ENCODE measurements at places on chromosomes 16 and 17.
A peak's percentile ranks its signal among the peaks of the same experiment; 100 is the strongest.

DNA sequence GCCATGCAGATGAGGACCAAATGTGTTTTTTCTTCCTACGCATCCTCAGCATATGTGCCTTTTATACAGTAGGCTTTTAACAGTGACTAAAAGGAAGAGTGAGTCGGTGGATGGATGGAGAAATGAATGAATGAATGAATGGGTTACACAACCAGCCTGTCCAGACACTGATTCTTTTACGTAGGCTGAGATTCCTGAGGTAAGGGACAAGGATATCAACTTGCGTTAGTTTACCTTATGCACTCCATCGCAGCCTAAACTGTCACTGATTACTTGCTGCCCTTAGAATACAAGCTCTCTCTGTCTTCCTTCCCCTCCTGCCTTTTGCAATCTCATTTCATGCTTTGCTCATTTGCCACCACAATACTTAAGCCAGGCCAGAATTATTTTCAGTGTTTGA lies 59.0 kb downstream of the RBFOX1 start:
- DNase-seq: no peak

GRCh38 chr17:2690165-2691068 lies 21.1 kb downstream of the CLUH start:
- DNase-seq: no peak

GRCh38 chr16:76276745-76277438 lies at the start of gene CNTNAP4:
Gene CNTNAP4 (plus strand): TSS chr16:76277401. CDS start chr16:76277663, 262 bp downstream.
- DNase-seq: no peak

- DNase-seq: peak; percentile 30
These were observed 18.2 kb upstream of the KRT20 start for GRCh38 chr17:40903129-40903847.

DNA sequence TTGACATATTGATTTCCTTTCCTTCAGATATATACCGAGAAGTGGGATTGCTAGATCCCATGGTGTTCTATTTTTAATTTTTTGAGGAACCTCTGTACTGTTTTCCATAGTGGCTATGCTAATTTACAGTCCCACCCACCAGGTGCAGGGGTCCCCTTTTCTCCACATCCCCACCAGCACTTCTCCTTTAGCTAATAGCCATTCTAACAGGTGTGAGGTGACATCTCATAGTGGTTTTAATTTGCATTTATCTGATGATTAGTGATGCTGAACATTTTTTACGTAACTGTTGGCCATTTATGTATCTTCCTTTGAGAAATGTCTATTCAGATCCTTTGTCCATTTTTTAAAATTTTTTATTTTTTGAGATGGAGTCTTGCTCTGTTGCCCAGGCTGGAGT lies 93.9 kb downstream of the SDR42E1 start:
- DNase-seq: no peak

- DNase-seq: no peak
These were observed 2.1 kb upstream of the ZG16B start for GRCh38 chr16:2827831-2828520.

- DNase-seq: no peak
These were observed 16.7 kb downstream of the IGFBP4 start for GRCh38 chr17:40459636-40460603.

DNA sequence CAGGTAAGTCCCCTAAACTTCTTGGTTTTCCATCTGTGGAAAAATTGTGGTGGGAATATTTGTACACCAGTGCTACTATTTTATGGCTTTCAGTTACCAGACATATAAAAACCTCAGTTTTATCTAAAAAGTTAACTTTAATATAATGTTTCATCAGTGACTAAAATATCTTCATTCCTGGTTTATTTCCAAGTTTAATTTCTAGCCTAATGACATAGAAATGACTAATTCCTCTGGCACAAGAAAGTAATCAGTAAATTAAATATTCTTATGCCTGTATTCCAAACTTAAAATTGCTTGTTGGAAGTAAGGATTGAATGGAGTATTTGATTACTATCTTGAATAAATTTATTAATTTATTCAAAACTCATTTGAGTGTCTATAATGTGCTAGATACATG lies 757.0 kb downstream of the CDH11 start:
- DNase-seq: no peak

GRCh38 chr16:67967183-67967957 lies 1.1 kb downstream of the SLC12A4 start:
- no peak for DNase-seq

DNA sequence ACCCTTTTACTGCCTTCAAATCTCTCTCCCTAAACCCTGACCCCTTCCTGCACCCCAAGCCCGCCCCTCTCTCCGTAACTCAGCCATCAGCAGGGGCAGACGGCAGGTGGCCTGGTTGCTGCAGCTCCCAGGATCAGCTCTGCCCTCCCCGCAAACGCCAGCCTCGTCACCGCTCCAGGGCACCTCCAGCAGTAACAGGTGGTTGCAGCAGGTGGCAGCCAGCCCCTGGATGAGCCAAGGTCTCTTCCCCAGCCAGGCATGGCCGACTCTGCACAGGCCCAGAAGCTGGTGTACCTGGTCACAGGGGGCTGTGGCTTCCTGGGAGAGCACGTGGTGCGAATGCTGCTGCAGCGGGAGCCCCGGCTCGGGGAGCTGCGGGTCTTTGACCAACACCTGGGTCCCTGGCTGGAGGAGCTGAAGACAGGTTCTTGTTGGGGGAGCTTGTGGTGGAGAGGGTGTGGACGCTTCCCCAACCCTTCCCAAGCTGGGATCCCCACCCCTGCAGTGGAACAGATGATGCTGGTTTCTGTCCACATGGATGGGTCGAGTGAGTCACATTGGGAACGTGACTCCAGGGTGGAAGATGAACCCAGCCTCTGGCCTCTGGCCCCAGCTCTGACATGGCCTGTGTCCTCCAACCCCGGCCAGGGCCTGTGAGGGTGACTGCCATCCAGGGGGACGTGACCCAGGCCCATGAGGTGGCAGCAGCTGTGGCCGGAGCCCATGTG lies 558 bp downstream of the HSD3B7 start:
- DNase-seq: peak; percentile 75

GRCh38 chr17:77186141-77186604 lies 45.4 kb downstream of the SEC14L1 start:
- no peak for DNase-seq

DNA sequence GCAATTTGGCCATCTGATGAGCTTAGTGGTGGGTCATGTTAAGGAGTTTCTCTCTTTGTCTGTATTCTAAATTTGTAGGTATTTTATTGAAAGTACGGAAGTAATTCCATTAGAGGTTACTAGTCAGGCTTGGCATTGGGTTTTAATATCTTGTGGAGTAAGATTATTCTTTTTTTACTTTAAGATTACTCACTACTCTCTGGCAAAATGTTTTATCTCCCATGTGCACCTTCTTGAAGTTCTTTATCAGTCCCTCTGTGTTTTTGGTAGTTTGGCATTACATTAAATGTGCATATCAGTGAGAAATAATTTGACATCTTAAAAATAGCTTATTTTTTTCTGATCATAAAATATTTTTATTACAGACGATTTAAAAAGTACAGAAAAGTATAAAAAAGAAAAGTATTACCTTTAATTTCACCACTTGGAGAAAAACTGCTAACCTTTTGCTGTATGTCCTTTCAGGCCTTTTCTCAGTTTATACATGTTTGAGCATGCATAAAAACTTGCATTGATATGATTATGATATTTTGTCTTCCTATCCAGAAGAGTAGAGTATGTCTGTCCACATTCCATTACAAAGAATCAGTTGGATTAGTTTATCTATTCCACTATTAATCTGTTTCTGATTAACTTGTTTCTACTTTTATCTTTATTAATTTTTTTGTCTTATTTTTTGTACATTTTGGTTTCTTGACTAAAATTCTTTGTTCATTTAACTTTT lies 198.3 kb downstream of the SPECC1 start:
- no peak for DNase-seq

- DNase-seq: peak; percentile 49
These were observed 12.8 kb upstream of the PRR14 start for GRCh38 chr16:30637944-30638343.

DNA sequence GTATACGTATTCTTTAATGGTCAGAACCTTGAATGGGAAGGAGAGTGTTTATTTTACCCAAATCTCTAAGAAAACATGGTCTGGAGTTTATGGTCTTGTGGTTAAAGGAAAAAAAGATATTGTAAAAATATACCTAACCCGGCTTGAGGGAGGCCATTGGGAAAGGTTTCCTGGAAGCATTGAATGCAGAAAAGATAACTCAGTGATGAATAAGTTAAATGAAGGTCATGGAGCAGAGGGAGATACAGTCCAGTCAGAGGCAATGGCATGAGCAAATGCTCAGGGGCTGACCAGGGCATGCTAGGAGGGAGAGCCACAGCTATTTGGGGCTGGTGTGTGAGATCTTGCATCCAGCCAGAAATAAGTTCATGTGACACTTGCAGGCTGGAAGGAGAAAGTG lies 430.4 kb upstream of the CDH5 start:
- DNase-seq: no peak

DNA sequence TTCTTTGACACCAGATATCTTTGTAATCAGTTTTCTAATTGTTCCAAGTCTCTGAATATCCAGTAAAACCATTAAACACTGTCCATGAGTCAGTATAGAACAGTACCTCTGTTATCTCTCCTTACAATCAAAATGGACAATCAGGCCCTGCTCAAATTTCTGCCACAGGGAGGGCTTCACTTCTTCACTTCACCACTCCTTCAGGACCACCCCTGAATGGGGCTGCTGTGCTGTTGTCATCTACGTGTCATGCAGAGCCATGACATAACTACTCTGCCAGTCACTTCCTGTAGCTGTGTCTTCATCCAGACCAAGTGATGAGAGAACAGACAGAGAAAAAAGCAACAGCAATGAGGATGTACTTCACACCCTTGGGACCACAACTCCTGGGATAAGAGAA lies 116.9 kb downstream of the TANC2 start:
- DNase-seq: no peak

GRCh38 chr17:46208997-46209396 lies 15.8 kb upstream of the KANSL1 start:
- DNase-seq: no peak

- DNase-seq: no peak
These were observed 32.2 kb upstream of the ABCA3 start for GRCh38 chr16:2372684-2373083.

DNA sequence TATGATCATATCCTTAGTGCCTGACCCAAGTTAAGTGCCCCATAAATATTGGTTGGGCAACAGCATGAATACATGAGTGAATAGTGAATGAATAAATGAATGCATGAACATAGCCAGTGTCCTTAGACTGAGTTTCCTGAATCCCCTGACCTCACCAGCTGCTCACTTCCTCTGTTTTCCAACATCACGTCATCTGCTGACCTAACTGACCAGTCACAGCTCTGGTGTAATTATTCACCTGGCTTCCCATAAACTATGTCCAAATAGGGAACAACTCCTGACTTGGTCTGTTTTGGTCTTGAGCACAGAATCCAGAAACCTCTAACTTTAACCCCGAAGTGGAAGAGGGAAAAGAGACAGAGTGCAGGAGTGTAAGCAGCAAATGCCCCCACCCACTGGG lies 83.4 kb downstream of the ASIC2 start:
- DNase-seq: no peak

DNA sequence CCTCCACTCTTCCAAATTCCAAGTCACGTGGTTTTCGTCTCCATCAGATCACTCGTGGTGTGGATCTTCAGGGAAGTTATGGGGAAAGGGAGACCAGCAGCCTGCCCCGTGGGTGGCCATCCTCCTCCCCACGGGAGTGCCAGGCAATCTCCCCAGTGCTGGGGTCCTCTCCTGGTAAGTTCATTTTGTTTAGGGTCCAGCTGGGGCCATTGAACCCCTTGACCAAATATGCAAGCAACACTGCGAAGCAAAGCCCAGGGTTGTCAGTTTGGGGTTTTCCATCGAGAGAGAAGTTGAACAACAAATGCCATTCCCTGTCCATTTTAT lies 4.1 kb upstream of the LCMT1 start:
- no peak for DNase-seq

DNA sequence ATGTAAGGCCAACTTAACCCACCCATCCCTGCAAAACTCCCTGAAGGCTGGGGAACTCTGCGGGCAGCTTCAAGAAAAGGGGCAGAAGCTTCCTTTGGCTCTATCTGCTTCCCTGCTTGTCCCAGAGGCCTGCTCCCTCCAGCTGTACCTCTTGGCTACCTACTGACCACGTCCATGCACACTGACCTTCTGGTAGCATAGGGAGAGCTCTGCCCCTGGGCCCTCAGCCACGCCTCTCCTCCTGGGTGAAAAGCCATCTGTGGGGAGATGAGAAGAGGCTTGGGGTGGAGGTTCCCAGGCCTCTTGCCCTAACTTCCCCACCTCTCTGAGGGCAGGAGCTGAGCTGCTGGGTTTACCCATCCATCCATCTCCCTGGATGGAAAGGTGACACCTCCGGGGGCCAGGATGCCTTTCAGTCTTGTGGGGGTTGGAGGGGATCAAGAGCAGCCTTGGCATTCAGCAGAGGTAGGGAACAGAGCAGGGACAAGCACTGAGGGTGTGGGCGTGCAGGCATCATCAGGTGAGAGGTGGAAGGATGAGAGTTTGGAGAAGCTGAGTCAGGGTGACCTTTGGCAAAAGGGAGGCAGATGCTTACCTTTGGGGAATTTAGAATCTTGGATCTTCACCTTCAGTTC lies 23.4 kb upstream of the MFSD6L start:
- no peak for DNase-seq

DNA sequence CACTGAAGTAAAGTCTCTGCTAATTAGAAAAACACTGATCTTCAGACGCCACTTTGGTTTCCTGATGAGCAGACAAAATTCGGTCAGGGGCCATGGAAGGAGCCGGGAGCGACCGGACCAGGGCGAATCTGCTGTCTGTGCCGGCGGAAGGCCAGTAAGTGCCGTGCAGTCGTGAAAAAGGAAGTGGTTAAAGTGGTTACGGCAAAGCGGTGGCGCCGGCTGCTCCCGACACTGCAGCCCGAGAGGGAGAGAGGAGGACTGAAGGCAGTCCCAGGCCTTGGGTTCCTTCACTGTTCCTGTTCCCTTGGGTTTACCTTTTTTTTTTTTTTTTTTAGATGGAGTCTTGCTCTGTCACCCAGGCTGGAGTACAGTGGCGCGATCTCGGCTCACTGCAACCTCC lies 17.3 kb upstream of the HEXD start:
- DNase-seq: peak; percentile 72

GRCh38 chr17:81335773-81336157 lies 40.7 kb upstream of the SLC38A10 start:
- no peak for DNase-seq

DNA sequence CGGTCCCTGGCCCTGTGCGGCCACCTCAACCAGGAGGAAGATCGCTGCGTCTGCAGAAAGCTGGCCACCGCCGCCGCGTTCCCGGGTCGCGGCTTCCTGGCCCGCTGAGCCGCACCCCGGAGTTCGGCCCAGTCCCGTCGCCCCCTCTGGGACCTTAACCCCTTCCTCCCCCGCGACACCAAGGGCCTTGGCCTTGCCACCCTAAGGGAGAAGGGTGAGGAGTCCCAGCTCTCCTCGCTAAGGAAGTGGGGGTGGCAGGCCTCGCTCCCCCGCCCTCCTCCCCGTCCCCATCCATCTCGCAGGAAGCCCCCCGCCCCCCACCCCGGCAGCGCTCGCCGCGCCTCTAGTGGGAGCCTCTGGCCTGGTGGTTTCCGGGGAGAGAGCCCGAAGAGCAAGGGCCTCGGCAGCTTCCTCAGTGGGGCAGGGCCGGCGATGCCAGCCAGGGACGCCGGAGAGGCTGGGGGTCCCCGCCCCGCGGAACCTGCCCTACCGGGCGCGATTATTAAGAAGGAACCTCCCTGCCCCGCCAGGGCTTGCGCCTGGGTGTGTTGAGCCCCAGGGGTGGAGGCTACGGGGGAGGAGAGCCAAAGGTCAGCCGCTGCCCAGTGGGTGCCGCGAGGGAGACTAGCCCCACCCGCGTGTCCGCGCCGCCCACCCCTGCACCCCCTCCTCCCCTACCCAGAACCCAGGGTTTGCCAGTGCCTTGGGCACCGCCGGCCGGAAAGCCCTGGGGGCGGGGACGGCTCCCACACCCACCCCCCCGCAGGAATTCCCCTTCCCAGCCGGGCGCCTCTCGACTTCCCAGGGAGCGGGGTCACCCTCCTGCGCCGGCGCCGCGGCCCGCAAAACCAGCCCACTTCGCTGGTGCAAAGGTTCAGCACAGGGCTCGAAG lies 6.8 kb downstream of the CBX4 start:
- no peak for DNase-seq

Data from AG08395 (cell line).